ENCODE measurements at places on chromosomes 6 and 20.

DNA sequence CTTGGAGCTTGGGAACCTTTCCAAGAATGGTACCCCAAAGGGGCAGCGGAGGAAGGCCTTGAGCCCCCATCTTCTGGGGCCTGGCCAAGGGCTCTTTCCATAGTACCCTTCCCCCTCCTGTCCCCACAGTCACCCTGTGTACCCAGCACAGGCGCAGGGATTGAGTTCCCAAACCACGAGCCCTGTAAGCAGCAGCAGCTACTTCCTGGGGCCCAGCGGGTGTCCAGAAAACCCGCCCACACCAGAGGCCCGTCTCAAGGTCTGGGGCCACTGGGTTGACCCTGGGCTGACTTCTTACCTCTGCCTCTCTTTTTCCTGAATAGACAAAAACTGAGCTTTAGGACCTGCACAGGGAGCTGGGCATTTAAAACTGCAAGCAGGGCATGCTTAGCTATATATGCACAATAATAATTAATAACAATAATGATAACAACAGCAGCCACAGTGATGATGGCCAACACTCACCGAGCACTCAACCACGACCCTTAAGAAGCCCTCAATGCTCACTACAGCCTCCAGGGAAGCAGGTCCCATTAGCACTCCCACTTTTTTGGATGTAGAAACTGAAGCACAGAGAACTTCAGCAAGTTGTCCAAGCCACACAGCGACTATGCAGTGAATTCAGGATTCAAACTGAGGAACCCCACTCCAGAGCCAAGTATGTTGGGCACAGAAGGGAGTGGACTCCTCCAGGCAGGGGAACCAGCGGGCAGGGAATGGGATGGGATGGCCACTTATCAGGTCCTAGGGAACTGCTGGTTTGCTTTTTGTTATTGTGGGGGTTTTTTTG lies 14.5 kb downstream of the NOL4L start:
- no peak for DNase-seq

DNA sequence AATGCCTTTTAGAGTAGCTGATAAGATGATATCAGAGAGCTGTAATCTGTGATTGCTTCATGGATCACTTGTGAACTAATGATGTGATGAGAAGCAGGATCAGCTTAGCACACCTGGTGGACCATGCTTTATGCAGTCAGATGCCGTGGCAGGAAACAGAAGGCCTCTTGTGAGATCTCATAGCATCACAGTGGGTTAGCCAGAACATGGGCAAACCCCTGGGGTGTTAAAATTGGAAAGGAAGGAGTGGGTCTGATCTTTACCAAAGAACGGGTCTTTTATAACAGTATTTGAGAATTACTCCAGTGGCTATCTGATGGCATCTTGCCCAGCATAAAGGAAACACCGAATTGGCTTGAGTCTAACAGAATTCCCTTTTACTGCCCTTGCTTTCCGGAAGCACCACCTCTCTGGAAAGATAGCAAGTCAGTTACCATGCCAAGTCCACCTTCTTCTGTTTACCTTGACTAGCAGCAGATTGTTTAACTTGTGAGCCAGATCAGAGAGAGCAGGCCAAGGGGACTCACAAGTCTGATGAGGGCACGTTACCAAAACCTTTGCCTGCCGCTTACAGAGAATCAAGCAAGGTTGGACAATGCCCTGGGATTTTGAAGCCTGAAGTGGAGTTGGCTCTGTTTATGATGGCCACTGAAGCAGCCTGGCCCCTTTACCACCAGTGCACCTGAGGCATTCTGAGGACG lies 20.9 kb upstream of the SRF start:
- no peak for DNase-seq

- no peak for DNase-seq
These were observed 6.5 kb downstream of the GTPBP2 start for GRCh38 chr6:43622541-43622940.

DNA sequence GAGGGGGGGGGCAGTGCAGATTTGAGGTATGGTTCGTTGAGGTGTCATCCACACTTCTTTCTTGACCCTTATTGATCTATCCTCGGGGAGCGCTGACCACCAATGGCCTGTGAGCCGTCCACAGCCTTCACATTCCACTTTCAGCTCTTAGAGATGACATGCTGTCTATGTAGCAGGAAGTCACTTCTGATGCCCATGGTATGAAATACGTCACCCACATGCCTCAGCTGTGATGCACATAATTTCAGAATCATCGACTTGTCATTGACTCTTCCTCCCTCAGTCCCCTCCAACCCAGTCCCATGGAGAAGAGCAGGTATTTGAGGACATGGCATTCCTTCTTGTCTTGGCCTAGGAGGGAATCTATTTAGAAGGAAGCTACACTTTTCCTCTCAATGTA lies 4.7 kb upstream of the ADGRF5 start:
- no peak for DNase-seq

DNA sequence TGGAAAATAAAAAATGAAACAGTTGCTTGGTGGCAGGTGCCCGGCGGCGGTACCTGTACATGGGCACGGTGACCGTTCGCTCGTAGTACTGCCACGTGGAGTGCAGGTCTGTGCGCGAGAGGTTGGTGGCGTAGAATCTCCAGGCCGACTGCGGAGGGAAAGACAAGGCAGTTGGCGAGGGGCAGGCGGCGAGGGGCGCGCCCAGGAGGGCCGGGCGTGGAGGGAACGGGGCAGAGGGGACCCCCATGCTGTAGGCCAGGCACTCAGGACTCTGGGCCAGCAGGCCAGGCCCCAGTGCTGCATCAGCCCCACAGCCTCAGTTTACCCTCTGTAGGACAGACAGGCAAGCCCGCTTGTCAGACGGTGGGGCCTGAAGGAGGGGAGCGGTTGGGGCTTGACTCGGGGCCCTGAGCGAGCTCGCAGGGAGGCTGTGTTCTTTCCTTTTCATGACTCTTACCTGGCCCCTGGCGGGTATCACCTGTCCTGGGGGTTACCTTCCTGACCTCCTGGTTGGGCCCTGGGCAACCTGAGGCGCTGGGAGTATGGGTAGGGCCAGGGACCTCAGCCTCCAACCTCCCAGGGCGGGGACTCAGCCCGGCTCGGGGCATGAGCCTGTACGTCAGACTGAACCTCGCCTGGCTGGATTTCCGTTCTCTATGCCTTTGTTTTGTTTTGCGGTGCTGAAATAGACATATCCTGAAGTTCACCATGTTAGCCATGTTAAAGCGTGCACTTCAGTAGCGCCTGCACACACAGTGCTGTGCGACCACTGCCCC lies 38.5 kb downstream of the KCNQ2 start:
- no peak for DNase-seq

DNA sequence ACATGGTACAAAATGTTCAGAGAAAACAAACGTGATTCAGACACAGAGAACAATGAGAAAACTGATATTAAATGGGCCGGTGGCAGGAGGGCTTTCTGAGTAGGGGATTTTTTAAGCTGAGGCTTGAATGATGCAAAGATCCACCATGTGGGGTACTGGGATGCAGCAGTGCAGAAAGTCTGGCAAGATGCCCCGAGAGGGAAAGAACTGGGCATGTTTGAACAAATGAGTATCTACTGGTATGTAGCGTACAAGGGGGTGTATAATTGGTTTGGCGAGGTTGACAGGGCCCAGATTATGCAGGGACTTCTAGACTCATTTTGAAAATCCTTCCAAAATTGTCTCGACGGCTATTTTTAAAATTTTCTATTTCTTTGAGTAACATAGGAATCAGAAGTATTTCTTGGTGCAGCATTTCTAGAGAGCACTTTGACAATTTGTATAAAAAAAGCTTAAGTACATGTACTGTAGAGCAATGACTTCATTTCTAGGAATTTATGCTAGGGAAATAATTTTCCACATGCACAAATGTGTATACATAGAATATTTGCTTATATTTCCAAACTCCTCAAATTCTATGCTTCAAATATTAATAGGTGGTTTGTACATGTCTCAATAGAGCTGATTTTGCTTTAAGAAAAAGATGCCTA lies 119.6 kb upstream of the DOK5 start:
- no peak for DNase-seq

DNA sequence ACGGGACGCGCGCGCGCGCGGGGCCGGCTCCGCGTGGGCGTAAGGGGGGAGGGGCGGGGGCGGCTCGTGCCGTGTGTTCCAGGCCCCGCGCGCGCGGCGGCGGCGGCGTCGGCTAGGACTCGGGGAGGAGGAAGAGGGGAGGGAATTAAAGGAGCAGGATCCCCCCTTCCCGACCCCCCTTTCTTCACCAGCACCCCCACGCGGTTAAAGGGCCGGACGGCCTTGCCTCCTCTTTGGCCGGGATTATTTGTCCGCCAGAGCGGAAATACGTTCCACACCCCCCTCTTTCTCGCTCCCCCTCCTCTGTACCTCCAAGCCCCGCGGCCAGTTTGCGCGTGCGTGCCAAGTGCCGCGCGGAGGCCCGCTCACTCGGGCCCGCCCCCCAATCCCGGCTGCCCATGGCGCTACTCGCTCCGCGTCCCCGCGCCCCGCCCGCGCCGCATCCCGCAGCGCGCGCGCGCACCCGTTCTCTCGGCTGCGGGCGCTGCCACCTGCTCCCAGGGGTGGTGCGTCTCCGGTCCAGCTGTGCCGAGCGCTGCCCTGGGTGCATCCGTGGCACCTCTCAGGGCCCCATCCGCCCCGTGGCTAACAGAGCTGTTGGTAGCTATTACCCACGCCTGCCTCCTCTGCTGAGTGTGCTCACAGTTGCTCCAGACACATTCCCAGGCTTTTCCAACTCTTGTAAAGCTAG lies at the start of gene ZBTB12:
Gene ZBTB12, minus strand, starts transcription at position 134 of the 691 bp plus-strand sequence. CDS start 781 bp downstream, outside the sequence.
- DNase-seq, result peak; percentile 89

DNA sequence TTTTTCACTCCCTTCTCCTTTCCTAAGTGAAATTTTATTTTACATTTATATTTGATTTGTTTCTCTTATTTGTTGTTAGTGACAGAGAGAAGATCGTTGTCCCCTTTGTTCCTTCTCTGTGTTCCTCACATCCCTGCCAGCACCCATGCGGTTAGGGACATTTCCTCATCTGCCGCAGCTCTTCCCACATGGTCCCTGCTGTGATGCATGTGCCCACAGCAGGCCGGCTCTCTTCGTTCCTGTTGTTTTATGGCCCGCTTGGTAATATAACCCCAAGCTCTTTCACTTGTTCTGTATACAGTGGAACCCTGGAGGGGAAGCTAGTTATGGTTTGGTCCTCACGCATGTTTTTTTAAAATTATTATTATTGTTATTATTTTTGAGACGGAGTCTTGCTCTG lies 23.6 kb downstream of the DTD1 start:
- no peak for DNase-seq

GRCh38 chr6:52550014-52550575 lies 26.8 kb downstream of the TRAM2 start:
- no peak for DNase-seq

DNA sequence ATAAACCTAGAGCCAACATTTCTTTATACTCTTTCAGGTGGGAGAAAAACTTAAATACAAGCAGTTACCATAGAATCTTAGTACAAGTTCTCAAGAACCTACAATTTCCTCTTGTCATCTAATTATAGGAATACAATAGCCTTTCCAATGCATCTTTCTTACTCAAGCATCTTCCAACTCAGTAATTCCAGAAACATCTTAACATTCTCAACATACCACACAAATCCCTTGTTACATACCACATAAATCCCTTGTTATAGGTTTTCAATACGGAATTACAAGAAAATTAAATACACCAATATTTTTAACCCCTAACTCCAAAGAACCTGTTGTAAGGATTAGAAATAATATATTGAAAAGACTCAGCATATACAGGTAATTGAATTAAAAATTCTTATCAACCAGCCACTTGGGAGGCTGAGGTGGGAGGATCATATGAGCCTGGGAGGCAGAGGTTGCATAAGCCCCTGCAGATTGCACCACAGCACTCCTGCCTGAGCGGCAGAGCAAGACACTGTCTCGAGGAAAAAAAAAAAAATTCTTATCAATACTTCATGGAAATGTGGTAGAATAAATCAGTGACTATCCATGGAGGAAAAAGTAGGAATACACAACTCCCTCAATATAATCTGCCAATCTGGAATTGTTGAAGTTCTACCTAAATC lies 127.5 kb upstream of the CCDC28A start:
- no peak for DNase-seq

DNA sequence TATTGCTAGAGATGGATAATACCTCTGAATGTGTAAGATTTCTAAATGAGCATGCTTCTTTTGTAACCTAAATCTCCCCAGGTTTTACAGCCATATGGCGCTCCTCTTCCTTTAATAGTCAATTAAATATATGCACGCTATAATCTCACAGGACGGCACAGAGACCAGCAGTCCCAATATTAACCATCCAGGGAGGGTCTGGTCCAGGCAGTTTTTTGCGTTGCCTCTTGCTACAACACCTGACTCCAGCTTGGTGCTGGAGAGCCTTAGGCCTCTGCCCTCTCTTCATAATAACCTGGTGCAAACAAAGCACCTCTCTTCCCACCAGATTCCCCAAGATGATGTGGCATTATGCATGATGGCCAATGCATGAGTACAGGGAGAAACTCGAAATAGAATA lies 183.4 kb downstream of the LY86 start:
- DNase-seq, result no peak

- no peak for DNase-seq
These were observed 45.2 kb upstream of the PXDC1 start for GRCh38 chr6:3796719-3797041.

DNA sequence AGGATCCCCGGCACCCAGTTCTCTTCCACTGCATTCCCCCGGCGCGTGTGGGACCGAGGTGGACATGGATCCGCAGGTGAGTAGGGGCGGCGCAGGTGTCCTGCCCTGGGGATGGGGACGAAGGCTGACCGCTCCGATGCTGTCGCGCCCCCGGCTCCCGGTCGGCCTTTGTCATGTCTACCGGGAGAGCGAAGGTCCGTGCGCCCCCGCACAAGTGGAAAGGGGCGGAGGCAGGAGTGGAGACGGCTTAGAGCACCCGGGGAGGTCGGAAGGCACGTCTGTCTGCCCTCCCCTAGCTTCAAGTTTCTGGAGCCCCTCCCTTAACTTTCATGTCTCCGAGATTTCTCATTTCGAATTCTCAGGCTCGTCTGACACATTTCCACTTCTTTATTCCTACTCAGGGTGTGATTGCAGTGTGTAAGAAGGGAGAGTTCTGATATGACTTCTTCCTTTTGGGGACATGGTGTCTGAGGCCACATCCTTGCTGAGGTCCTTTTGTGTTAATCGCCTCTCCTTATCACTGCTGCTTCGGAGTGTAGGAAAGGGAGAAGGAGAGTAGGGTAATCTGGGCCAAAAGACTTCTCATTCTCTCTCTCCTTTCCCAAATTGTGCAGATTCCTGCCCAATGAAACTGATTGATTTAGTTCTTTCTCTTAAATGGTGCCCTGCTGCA lies 435 bp downstream of the KIFC1 start:
- no peak for DNase-seq

GRCh38 chr6:10030942-10031537 lies 383.8 kb downstream of the TFAP2A start:
- no peak for DNase-seq

- no peak for DNase-seq
These were observed 591.4 kb downstream of the RNF144B start for GRCh38 chr6:18978337-18979128.

- DNase-seq, result no peak
These were observed 411.2 kb upstream of the SULF2 start for GRCh38 chr20:48196486-48196885.

- no peak for DNase-seq
These were observed 113.9 kb upstream of the ZNF217 start for GRCh38 chr20:53707371-53708055.

DNA sequence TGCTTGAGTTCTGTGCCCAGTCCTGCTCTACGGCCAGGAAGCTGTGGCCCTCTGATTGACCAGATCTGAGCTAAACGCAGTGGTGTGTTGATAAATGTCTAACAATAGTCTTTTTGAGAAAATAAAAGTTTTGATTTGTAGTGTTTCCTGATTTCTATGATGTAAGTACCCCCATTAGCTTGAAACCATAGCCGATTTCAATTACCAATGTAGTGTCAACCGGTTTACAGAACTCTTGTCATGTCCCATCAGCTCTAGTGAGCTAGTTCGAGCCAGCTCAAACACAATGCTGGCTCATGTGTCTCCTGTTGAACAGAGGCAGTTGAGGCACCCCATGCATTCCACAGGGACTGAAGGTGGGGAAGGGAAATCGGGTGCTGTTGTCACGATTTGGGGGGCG lies 56.7 kb upstream of the ZMYND8 start:
- DNase-seq, result no peak
